Mesenchymal stem cell (in vitro differentiated cells and primary cell): ENCODE measurements at places on chromosomes 7 and 10.

DNA sequence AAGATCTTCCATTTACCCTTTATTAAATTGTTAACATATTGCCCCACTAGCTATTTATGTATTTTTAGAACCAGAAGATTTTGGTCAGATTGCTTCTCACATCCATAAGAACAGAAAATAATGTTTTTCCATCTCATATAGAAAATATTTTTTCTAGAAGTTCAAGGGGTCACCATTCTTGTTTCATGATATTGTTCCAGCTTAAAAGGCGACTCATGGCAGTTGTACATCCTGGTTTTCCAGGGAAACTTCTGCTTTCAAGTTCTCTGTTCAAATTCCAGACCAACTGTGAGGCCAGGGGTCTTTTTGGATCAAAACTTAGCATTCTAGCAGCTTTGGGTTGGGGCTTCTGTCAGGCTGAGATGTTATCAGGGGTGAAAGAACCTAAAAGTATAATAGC, 84.4 kb downstream of the LRRC4 start:
- H3K27ac ChIP-seq: no peak overlapping the region
- peaks cover 10% of the 10 kb centered on the region for H3K36me3 ChIP-seq
- no peaks in the 10 kb centered on the region for H3K27me3 ChIP-seq
- H3K4me3 ChIP-seq: no peak overlapping the region
- no peak for DNase-seq

DNA sequence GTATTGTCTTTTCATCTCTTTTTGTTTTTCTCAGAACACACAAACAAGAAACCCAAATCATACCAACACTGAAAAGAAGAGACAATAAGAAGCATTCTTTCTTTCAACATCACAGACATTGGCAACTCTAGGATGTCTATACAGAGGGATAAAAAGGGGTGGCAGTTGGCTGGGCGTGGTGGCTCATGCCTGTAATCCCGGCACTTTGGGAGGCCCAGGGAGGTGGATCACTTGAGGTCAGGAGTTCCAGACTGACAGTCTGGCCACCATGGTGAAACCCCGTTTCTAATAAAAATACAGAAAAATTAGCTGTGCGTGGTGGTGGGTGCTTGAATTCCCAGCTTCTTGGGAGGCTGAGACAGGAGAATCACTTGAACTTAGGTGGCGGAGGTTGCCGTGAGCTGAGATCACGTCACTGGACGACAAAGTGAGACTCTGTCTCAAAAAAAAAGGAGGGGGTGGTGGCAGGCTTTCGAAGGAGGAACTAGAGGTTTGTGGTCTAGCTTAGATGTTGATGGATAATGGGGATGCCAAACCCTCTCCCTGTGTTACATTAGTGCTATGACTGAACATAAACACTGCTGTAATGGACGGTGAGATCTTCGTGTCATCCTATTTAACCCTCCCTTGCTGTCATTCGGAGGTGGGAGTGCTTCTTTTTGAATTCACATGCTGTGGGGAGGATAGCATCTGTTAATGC, 9.4 kb downstream of the CNNM2 start:
- H3K4me1 ChIP-seq: no peaks in the 10 kb centered on the region
- H3K27ac ChIP-seq: no peak overlapping the region
- H3K36me3 ChIP-seq: no peaks in the 10 kb centered on the region
- H3K27me3 ChIP-seq: no peaks in the 10 kb centered on the region
- no peak for DNase-seq

- H3K4me1 ChIP-seq: no peaks in the 10 kb centered on the region
- H3K27ac ChIP-seq: no peak overlapping the region
- H3K4me3 ChIP-seq: no peak overlapping the region
- DNase-seq: no peak
- H3K27me3 ChIP-seq: peaks cover 74% of the 10 kb centered on the region
- no peaks in the 10 kb centered on the region for H3K36me3 ChIP-seq
Measured at GRCh38 chr10:43083764-43084163, 6.9 kb downstream of the RET start.

GRCh38 chr7:116311816-116312471, 101.6 kb downstream of the TES start:
- no peak overlapping the region for H3K4me3 ChIP-seq
- H3K27ac ChIP-seq: no peak overlapping the region
- peaks cover 2% of the 10 kb centered on the region for H3K4me1 ChIP-seq
- no peak for DNase-seq
- H3K36me3 ChIP-seq: no peaks in the 10 kb centered on the region

DNA sequence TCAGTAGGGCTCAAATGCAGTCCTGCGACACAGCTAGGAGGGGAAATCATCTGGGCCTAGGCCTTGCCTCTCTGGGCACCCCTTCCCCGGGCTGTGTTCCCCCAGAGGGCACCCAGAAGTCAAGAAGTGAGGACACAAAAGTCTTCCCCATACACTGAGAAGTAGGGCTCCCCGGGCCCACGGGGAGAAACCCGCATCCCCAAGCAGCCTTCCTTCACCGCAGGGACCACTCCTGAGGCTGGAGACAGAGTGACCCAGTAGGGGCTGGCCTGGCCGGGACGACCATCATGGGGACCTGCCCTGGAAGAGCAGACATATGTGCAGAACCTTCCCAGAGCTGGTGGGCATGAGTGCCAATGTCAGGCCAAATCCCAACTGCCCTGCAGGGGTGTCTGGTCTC, 163.5 kb downstream of the GFRA1 start:
- peaks cover 22% of the 10 kb centered on the region for H3K4me1 ChIP-seq
- H3K4me3 ChIP-seq: no peak overlapping the region
- no peak for DNase-seq

GRCh38 chr10:63105225-63106110, 27.7 kb upstream of the NRBF2 start:
- no peak overlapping the region for H3K4me3 ChIP-seq
- no peaks in the 10 kb centered on the region for H3K4me1 ChIP-seq
- H3K27ac ChIP-seq: no peak overlapping the region
- DNase-seq: peak; percentile 40

GRCh38 chr10:131021246-131021895, 290.1 kb downstream of the TCERG1L start:
- H3K4me3 ChIP-seq: no peak overlapping the region
- H3K4me1 ChIP-seq: no peaks in the 10 kb centered on the region
- no peak for DNase-seq
- no peaks in the 10 kb centered on the region for H3K27me3 ChIP-seq

GRCh38 chr7:762885-763284, 35.8 kb upstream of the PRKAR1B start:
- H3K27ac ChIP-seq: no peak overlapping the region
- H3K36me3 ChIP-seq: peaks cover 72% of the 10 kb centered on the region
- no peak overlapping the region for H3K4me3 ChIP-seq
- H3K27me3 ChIP-seq: no peaks in the 10 kb centered on the region
- DNase-seq: no peak

- peaks cover 19% of the 10 kb centered on the region for H3K4me1 ChIP-seq
- peak overlapping the region; percentile 46 for H3K27ac ChIP-seq
- no peak overlapping the region for H3K4me3 ChIP-seq
- H3K36me3 ChIP-seq: peaks cover 74% of the 10 kb centered on the region
- no peaks in the 10 kb centered on the region for H3K27me3 ChIP-seq
- DNase-seq: peak; percentile 75
Measured at GRCh38 chr7:107953924-107954303, 49.0 kb downstream of the LAMB1 start.

DNA sequence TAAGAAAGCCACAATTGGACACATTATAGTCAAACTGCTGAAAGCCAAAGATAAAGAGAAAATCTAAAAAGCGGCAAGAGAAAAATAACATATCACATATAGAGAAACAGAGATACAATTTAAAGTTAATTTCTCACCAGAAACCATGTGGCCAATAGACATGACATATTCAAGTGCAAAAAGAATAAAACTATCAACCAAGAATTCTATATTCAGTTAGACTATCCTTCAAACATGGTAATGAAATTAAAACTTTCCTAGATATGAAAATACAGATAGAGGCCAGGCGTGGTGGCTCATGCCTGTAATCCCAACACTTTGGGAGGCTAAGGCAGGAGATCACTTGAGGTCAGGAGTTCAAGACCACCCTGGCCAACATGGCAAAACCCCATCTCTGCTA, 129.1 kb upstream of the RNF32 start:
- no peaks in the 10 kb centered on the region for H3K36me3 ChIP-seq
- no peak for DNase-seq
- no peak overlapping the region for H3K27ac ChIP-seq
- H3K27me3 ChIP-seq: no peaks in the 10 kb centered on the region
- no peak overlapping the region for H3K4me3 ChIP-seq
- H3K4me1 ChIP-seq: no peaks in the 10 kb centered on the region

- no peaks in the 10 kb centered on the region for H3K36me3 ChIP-seq
- H3K27ac ChIP-seq: no peak overlapping the region
- H3K4me3 ChIP-seq: no peak overlapping the region
Measured at GRCh38 chr10:54094321-54094720, 706.7 kb downstream of the PCDH15 start.

DNA sequence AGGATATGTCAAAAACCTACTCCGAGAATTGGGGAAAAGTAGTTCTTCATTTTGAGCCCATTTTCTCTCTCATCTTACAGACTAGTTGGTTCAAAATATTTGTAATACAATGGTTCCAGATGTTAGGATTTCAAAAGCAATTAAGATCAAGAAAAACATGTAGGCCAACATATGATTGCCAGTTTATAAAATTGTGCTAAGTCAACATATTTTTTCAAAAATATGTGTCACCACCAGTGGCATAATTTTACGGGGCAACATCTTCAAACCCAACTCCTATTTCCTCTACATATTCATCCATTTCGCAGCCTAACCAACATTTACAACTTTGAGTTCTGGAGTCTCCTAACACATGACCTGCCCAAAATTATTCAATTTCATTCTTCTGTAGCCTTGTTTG, 514.5 kb upstream of the TPK1 start:
- DNase-seq: no peak
- H3K27me3 ChIP-seq: no peaks in the 10 kb centered on the region
- no peak overlapping the region for H3K27ac ChIP-seq
- no peaks in the 10 kb centered on the region for H3K36me3 ChIP-seq
- no peak overlapping the region for H3K4me3 ChIP-seq
